ENCODE measurements at places on chromosomes 13 and 19.

- H3K27me3 ChIP-seq: no peaks in the 10 kb centered on the region
- no peaks in the 10 kb centered on the region for H3K4me1 ChIP-seq
Observed at GRCh38 chr13:100403675-100404074, 184.9 kb downstream of the GGACT start.

GRCh38 chr13:41049480-41050440 is 11.5 kb upstream of the WBP4 start:
- no peak overlapping the region for H3K4me3 ChIP-seq
- DNase-seq: no peak
- H3K36me3 ChIP-seq: no peaks in the 10 kb centered on the region
- no peak overlapping the region for H3K27ac ChIP-seq
- no peaks in the 10 kb centered on the region for H3K27me3 ChIP-seq

GRCh38 chr13:29591310-29591709 is 4.2 kb downstream of the SLC7A1 start:
- no peaks in the 10 kb centered on the region for H3K27me3 ChIP-seq
- H3K4me3 ChIP-seq: no peak overlapping the region
- no peaks in the 10 kb centered on the region for H3K36me3 ChIP-seq
- DNase-seq: no peak
- H3K4me1 ChIP-seq: peaks cover 7% of the 10 kb centered on the region

- peaks cover 8% of the 10 kb centered on the region for H3K36me3 ChIP-seq
- peaks cover 11% of the 10 kb centered on the region for H3K4me1 ChIP-seq
- DNase-seq: no peak
- no peak overlapping the region for H3K4me3 ChIP-seq
- H3K27ac ChIP-seq: no peak overlapping the region
Observed at GRCh38 chr19:46915386-46915785, 54.6 kb downstream of the ARHGAP35 start.

DNA sequence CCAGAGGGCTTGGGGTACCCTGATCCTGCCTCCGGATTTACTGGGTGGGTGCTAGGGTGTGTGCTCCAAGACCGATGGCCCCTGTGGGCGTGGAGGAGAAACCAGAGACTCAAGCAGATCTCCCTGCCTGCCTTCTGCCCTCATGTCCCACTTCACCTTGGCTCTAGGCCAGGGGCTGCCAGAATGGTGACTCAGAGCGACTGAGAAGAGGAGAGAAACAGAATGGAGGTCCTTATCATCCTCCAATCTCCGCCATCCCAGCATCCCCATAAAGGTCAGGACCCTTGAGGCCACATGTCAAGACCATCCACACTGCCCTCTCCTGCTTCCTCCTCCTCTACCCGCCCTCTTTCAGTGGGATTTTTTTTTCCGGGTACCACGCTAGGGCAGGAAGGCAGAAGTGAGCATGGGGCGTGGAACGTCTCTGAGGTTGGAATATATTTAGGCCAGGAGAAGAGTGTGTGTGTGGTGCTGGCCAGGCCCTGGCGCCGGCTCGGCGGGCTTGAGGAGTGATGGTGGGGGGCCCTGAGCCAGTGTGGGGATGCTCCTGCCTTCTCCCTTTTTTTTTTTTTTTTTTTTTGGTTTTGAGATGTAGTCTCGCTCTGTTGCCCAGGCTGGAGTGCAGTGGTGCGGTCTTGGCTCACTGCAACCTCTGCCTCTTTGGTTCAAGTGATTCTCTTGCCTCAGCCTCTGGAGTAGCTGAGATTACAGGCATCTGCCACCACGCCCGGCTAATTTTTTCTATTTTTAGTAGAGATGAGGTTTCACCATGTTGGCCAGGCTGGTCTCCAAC is 22.3 kb downstream of the IER2 start:
- no peaks in the 10 kb centered on the region for H3K27me3 ChIP-seq
- H3K27ac ChIP-seq: peak overlapping the region; percentile 76
- peaks cover 55% of the 10 kb centered on the region for H3K4me1 ChIP-seq
- DNase-seq: peak; percentile 48

All from naive thymus-derived CD4-positive, alpha-beta T cell (primary cell).